Spinal cord (tissue), 10 donors: ENCODE measurements at places on chromosomes 7 and 10.
A peak's percentile ranks its signal among the peaks of the same experiment; 100 is the strongest.

DNA sequence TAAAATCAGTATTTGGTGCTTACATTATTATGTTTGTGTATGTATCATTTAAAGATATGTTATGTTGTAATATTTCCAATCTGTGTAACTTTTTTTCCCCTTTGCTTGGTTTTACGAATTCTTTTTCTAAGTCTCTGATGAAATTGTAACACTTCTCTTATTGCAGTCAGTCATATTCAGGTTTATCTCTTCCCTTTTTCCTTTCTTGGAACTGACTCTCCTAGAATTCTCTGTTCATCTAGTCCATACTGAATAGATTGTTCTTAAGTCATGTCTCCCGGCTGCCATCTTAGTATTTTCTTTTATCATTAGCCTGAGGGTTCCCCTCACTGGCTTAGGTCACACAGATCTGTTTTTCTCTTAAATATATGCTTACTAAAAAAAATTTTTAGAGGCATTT lies 44.6 kb downstream of the PHTF2 start:
- no peak for DNase-seq

GRCh38 chr7:90492250-90492649 lies 22.8 kb downstream of the PTTG1IP2 start:
- no peak for DNase-seq

GRCh38 chr7:93503088-93503487 lies 71.4 kb downstream of the CALCR start:
- DNase-seq, result no peak

GRCh38 chr10:21372651-21373410 lies 152.7 kb downstream of the SKIDA1 start:
- DNase-seq, result no peak

DNA sequence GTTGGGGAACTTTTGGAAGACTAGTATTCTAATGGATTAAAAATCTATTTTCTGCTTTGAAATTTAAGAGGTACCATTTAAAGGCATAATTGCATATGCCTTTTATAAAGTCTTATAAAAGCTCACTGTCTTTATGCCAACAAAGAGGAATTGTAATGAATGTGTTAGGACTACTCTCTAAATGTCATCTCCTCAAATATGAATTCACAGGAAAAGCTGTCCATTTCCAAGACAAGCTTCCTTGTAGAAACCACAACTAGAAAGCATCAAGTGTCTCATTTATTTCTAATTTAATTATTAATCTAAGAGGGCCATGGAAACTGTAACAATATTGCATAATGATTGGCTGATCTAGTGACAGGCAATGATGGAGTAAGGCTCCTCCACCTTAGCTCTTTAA lies 130.2 kb downstream of the COL28A1 start:
- DNase-seq, result no peak

DNA sequence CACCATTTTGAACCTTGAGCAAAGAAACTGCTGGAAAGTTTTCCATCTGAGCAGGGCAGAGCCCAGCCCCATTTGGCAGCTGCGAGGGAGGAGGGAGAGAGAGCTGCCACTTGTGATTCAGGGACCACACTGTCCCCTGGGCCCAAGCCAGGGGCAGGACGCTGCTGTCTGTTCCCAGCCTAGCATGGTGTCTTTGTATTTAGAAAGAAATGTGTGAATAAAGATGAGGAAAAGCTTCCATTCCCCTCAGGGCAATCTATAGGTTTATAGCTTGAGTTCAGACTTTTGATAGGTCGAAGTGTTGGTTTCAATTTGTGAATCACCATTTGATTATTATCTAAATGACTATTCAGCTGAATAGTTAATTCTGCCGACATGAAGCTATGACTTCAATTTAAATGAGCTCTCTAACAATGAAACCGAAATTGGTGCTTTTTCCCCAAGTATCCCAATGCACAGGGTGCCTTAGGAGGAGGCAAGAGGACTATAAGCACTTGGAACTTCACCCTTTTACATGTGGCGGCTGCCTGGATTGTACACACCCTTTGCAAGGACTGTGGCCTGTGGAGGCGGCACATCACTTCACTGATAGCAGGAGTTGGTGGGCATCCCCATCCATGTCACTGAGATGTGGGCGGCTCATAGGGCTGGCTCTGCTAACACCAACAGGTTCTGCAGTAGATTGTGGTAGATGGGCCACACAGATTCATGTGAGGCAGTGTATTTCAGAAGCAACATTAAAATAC lies 223.5 kb downstream of the CCDC3 start:
- DNase-seq, result peak; percentile 84

GRCh38 chr10:53808677-53809372 lies 992.2 kb downstream of the PCDH15 start:
- no peak for DNase-seq

- no peak for DNase-seq
Observed at GRCh38 chr7:2474224-2474623, 2.0 kb downstream of the GRIFIN start.

GRCh38 chr10:131978366-131978765 lies 3.4 kb downstream of the BNIP3 start:
- no peak for DNase-seq

DNA sequence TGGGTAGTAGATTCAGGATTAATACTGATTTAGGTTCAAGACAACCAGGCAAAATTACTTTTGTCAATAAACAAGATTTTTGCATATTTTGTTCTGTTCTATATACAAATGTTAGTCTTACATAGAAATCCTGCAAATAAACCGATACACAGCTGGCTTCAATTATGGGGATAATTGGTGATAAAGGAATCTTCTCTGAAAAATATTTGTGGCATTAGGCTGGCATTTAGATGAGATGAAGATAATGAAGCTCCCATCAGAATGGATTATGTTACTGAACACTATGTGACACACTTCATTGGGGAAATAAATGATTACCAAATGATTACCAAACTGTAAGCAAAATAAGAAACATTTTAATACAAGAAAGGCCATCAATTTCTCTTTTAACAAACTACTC lies 65.8 kb downstream of the NT5C2 start:
- no peak for DNase-seq

DNA sequence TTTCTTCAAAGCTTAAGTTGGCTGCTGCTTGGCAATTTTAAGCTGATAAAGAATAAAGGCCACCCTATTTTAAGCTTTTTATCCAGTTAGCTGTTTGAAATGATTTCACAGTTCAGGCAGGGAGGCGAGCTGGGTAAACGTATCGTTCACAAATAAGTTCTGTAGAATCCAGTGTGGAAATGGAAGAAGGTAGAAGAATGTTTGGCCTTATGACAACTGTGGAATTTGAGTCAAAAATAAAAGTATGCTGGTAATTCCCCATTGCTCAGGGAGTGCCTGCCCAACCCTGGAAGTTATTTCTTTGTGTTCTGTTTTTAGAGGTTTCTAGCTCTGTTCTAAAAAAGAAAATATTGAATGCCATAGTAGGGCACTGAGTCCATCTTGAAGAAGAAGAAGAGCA lies 113.1 kb downstream of the ARL4A start:
- DNase-seq, result no peak

DNA sequence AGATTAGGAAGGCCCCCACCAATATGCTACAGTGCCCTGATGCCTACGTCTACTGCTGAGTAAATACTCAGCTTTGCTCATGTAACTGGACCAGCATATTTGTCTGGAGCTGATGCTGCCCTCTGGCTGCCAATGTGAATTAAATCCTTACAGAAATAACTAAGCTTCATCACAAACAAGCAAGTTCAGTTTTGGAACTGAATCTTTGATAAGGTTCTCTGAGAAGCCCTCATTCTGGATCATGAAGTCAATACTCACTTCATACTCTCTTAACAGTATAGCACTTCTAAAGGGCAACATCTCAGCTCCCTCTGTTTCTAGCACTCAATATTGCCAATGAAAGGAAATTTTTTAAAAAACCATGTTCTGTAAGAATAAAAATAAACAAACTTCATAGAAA lies 246.7 kb downstream of the ETV1 start:
- DNase-seq, result peak; percentile 77

GRCh38 chr10:21292763-21293517 lies 232.5 kb downstream of the SKIDA1 start:
- peak; percentile 87 for DNase-seq

DNA sequence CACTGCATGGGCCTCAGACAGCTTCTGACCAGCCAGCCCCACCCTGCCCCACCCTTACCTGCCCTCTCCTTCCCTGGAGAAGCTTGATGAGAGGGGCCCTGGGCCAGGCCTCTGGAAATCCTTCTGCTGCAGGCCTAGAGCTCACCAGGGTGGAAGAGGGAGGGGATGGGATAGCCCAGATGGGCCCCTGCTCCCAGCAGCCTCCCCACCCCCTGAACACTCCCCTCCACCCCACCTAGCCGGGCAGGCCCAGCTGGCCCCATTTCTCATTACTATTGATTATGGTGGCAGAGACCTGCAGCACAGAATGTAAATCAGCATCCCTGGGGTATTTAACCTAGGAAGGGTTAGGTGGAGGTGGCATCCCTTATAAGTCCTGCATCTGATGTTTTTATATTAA lies 11.6 kb upstream of the RET start:
- no peak for DNase-seq

GRCh38 chr7:154231732-154232131 lies 179.5 kb downstream of the DPP6 start:
- no peak for DNase-seq

DNA sequence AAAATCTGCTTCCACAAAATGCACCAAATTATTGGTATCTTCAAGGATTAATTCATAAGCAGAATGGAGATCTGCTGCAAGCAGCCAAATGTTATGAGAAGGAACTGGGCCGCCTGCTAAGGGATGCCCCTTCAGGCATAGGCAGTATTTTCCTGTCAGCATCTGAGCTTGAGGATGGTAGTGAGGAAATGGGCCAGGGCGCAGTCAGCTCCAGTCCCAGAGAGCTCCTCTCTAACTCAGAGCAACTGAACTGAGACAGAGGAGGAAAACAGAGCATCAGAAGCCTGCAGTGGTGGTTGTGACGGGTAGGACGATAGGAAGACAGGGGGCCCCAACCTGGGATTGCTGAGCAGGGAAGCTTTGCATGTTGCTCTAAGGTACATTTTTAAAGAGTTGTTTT lies 12.1 kb downstream of the IFIT3 start:
- DNase-seq, result no peak

DNA sequence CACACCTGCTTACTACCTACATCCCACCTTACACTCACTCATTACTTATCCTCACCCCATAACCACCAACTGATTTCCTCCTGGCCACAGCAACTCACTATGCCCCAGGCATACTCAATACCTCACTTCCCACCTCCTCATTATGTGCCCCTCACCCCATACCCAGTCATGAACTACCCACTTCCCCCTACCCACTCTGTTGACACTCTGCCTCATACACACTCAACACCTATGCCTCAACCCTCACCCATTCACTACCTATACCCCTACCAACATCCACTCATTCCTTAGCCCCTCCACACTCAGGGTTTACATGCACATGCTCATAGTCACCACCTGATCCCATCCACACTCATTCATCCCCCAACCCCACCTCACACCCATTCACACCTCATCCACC lies 39.6 kb downstream of the SEC61G start:
- DNase-seq, result no peak

DNA sequence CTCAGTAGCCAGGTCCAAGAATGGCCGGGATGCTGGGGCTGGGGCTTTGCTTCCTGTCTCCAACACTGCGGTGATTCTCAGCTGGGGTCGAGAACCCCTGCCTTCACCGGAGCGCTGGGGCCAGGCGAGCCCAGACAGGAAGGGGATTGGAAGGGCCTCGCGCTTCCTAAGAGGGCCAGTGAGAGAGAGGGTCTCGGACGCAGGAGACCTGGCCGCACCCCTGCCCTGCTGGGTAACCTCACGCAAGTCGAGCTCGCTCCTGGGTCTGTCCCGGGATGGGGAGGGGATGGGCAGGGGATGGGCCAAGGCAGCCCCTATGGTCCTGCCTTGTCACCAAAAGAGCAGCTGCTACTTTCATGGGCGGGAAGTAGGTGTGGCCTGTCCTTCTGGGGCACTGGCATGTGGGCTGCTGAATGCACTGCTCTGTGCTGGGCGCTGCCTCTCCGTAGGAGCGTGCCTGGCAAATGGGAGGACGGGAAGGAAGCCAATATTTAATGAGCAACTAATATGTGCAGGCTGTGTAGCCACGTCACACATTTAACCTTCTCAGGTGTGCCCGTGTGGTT lies 20.0 kb downstream of the KCNK18 start:
- no peak for DNase-seq

- DNase-seq, result no peak
Observed at GRCh38 chr10:78523453-78523852, 489.8 kb downstream of the RPS24 start.

DNA sequence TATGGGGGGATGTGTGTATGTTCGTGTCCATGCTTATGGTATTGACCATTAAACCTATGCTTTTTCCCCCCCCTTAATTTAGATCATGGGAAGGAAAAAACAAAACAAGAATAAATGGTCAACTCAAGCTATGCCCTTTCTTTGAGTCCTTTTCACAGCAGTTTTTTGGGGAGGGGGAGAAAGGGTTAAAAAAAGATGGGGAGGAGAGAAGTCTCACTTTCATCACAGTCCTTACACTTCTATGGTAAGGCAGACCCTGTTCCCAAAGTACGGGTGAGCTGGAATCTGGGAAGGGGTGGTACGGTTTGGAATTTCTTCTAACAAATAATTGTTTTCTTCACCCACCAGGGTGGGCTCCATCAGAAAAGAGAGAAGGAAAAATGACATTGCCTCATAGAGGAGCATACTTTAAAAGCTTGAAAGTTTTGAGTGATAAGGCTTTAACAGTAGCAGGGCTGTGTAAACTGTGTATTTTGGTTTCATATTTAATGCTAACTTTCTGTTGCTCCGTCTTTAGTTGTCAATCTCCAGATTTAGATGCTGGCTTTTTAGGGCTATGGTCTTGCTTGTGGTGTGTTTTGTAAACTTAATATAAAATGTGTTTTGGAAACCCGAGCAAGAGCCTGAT lies 180.1 kb downstream of the TCF7L2 start:
- DNase-seq, result no peak

DNA sequence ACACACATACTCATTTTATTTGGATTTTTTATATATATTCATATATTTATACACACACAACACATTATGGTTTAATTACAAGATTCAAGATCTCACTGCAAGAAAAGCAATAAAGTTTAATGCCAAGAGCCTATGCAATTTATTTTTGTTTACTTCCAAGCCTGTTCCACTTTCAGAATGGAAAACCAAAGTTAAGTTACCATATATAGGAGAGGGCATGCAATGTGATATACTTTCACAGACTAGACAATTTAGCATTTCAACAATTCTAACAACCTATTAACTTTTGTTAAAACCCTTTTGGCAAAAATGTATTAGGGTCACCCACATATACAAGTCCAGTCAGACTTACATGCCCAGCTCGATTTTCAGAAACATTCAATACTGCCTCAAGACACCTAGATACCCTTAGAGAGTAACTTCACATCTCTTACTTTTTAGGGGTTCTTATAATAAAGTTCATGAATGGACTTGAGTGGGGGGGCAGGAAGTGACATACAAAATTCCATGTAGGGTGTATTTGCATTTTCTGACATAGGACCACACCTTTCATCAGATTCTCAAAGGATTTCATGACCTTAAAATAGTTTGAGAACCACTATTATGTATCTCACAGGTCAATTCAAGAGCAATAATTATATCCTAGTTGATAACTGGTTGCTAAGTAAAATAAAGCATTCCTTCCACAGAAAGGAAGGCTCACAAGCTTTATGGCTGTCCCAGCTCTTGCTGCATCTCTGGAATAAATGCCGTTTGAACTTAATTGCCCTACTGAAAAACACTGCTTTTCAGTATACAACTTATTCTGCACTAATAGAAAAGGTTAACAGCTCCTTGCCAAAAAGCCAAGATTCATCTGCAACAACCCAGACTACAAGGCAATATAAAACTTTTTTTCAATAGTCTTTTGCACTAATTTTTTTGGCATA lies 2.5 kb downstream of the P4HA1 start:
- no peak for DNase-seq

- no peak for DNase-seq
Observed at GRCh38 chr10:35572583-35572982, 32.6 kb upstream of the GJD4 start.
